Activated CD8-positive, alpha-beta T cell treated with anti-CD3 and anti-CD28 coated beads, Interleukin-2, amount 10 ng/mL, durations not matched to agents 7 days and 5 days (primary cell): ENCODE measurements at places on chromosomes 5 and 9. TPM values are rescaled to one million over a fixed set of nuclear protein-coding genes. Genes with fewer than 3 reads are reported as not detected.

TEK gene
- not detected for total RNA-seq

EFCAB9 gene
- total RNA-seq: not detected

IRX1 gene
- total RNA-seq: not detected

GPX8 gene
- total RNA-seq: not detected

GPR150 gene
- 0.74 TPM for total RNA-seq

C9orf50 gene
- not detected for total RNA-seq

DMRT2 gene
- total RNA-seq: not detected

TMEM252 gene
- total RNA-seq: not detected

NR6A1 gene
- 0.18 TPM for total RNA-seq

CCDC152 gene
- 7.0 TPM for total RNA-seq

CCDC183 gene
- total RNA-seq: 0.26 TPM

DBH gene
- not detected for total RNA-seq

TLX3 gene
- total RNA-seq: not detected

SERF1A gene
- 4.6 TPM for total RNA-seq

APBA1 gene
- 0.13 TPM for total RNA-seq

DMRTA1 gene
- total RNA-seq: not detected

EPB41L4A gene
- 1.0 TPM for total RNA-seq

FKBP15 gene
- total RNA-seq: 36.3 TPM

SLC6A19 gene
- not detected for total RNA-seq

HRCT1 gene
- not detected for total RNA-seq

PCA3 gene
- total RNA-seq: not detected

PTGDS gene
- 1.4 TPM for total RNA-seq

MYMK gene
- not detected for total RNA-seq

MYO10 gene
- not detected for total RNA-seq

PCDHB9 gene
- not detected for total RNA-seq

ARHGEF37 gene
- total RNA-seq: 1.4 TPM

CDKN2B-AS1 gene
- total RNA-seq: 6.9 TPM

ARID3C gene
- not detected for total RNA-seq

GMCL2 gene
- total RNA-seq: not detected

GFM2 gene
- total RNA-seq: 24.2 TPM

ZNF366 gene
- not detected for total RNA-seq

SUSD3 gene
- 57.9 TPM for total RNA-seq

INSL6 gene
- total RNA-seq: not detected

CEMIP2 gene
- total RNA-seq: 46.5 TPM

OTP gene
- not detected for total RNA-seq

NR5A1 gene
- total RNA-seq: not detected

GLE1 gene
- 46.5 TPM for total RNA-seq

FSD1L gene
- total RNA-seq: 8.3 TPM

ORM2 gene
- total RNA-seq: not detected

CBY3 gene
- total RNA-seq: not detected

MPDZ gene
- total RNA-seq: not detected

GCNT4 gene
- 2.1 TPM for total RNA-seq

CLIC3 gene
- 3.6 TPM for total RNA-seq

ZNF483 gene
- 2.2 TPM for total RNA-seq

PCDHGB2 gene
- total RNA-seq: 0.13 TPM

EIF4E1B gene
- not detected for total RNA-seq
